ENCODE measurements at places on chromosomes 6 and 20. TPM values are rescaled to one million over a fixed set of nuclear protein-coding genes. Genes with fewer than 3 reads are reported as not detected.

TP53TG5 gene
- 0.83 TPM for total RNA-seq

GRCh38 chr20:44032583-44033331 is 118.1 kb downstream of the TOX2 start:
- no peak for DNase-seq
- H3K4me3 ChIP-seq: peak overlapping the region; percentile 13
- H3K4me1 ChIP-seq: peaks cover 72% of the 10 kb centered on the region
- no peak overlapping the region for H3K27ac ChIP-seq

DNA sequence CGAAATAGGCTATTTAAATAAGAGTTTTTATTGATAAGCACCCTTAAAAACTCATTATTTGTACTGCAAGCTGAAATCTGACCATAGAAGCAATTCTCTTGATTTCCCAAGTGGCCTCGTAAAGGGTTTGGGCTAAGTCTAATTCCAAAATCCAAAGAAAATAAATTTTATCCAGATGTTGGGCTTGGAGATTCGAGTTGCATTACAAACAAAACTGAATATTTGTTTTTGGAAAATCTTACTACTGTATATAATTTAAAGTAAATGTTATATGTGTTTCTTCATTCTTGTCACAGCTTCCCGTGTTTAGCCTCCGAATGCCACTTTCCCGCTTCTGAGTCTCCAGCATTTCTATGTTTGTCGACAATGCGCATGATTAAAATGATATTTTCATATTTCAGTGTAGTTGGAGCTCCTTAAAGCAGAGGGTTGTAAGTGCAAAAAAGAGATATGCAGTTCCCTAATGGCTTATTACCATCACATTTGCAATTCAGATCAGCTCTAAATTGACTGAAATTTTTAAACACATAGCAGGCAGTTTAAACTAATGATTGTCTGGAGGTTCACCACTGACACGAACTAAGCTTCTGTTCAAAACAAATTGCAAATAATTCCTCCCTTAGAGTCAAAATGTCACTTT is 47.0 kb downstream of the PRL start:
- no peaks in the 10 kb centered on the region for H3K4me1 ChIP-seq
- no peaks in the 10 kb centered on the region for H3K27me3 ChIP-seq
- no peak for DNase-seq
- H3K27ac ChIP-seq: no peak overlapping the region

DNA sequence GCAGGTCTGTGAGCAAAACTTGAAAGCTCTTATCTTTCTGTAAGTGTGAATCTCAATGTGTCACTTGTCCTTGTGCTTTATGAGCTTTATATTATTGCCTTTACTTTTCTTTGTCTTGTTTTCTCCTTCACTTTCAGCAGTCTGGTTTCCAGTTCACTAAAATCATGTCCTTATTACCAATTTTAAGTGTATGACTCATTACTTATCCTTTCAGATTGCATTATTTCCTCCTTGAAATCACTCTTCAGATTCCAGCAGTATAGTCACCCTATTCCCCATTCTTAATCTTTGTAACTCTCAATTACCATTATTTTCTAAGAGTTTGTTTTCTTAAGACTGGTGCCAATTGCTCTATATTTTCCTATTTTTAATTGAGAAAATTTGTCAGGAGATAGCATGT is 117.4 kb upstream of the GRIK2 start:
- no peaks in the 10 kb centered on the region for H3K4me1 ChIP-seq
- H3K27ac ChIP-seq: no peak overlapping the region
- no peak for DNase-seq
- no peaks in the 10 kb centered on the region for H3K36me3 ChIP-seq
- no peaks in the 10 kb centered on the region for H3K27me3 ChIP-seq

DNA sequence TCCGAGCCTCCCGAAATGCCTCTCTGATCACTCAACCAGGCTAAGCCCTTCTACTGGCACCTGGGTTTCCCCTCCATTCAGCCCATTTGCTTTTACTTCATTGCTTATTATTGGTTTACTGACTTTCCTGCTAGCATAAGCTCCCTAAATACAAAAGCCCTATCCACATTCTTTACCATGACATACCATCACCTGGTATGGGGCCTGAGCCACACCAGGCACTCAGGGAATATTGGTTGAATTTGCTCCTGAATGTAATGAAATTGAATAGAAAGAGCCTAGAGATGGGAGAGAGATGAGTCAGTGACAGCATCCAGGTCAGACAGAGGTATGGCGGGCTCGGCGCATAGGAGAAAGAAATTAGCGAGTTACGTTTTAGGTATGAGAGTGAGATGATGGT is 120.0 kb downstream of the CD164 start:
- H3K4me1 ChIP-seq: peaks cover 8% of the 10 kb centered on the region
- no peak for DNase-seq
- H3K36me3 ChIP-seq: no peaks in the 10 kb centered on the region
- H3K4me3 ChIP-seq: no peak overlapping the region
- H3K27me3 ChIP-seq: no peaks in the 10 kb centered on the region

GRCh38 chr6:108832738-108833137 is 15.5 kb upstream of the ARMC2 start:
- DNase-seq: no peak
- H3K36me3 ChIP-seq: no peaks in the 10 kb centered on the region
- no peak overlapping the region for H3K27ac ChIP-seq
- H3K27me3 ChIP-seq: peaks cover 8% of the 10 kb centered on the region
- H3K4me3 ChIP-seq: no peak overlapping the region
- H3K4me1 ChIP-seq: peaks cover 9% of the 10 kb centered on the region

BCAS1 gene
- total RNA-seq: not detected

DNA sequence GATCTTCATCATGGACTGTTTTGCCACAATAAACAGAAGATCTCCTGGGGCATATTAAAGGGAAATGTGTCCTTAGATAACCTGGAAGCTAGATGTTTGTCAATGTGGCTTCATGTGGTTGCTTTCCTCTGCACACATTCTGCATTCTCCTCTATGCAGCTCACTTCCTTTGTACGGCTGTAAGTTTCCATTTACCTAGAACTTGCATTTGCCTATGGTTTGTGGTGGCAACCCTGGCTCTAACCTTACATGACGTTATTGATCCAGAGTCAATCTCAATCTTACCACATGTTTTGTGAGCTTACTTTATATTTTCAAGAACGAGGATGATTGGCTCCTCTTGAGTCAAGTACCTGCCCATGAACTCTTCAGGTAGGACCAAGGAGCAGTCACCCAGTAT is 863.1 kb downstream of the MAFB start:
- H3K27ac ChIP-seq: no peak overlapping the region
- H3K4me3 ChIP-seq: no peak overlapping the region
- no peaks in the 10 kb centered on the region for H3K4me1 ChIP-seq
- DNase-seq: no peak
- peaks cover 7% of the 10 kb centered on the region for H3K27me3 ChIP-seq

Measured in activated T-cell treated with anti-CD3 and anti-CD28 coated beads, Interleukin-2, amount 50 U/mL, for 72 hours (primary cell).